Right atrium auricular region (tissue), 2 donors: ENCODE measurements at places on chromosomes 12 and 14. TPM values are rescaled to one million over a fixed set of nuclear protein-coding genes. Genes with fewer than 3 reads are reported as not detected.

The KDM5A gene
- 19.3 TPM for total RNA-seq

The MYBPC1 gene
- 2.1 TPM for total RNA-seq

The TMEM106C gene
- 107 TPM for total RNA-seq

The SOCS2 gene
- total RNA-seq: 25.5 TPM

The MIPOL1 gene
- 6.2 TPM for total RNA-seq

The BRAP gene
- total RNA-seq: 13.4 TPM

The RAPGEF3 gene
- 19.8 TPM for total RNA-seq

DNA sequence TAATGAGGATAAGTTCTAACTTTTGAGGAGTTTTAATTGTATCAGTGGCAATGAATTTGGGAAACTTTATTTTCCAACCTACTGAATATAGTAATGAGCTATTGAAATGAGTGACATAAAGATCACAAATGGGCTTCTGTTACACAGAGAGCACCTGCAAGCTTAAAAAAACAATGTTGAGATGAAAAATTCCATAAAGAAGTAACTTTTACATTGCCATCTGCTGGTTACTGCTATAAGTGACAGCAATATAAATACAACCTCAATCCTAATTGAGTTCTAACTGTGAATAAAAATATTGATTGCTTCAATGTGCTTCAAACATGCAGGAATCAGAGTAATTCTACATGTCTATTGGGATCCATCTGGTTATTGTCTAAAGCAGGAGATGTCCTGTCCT lies 14.2 kb downstream of the WIF1 start:
- no peaks in the 10 kb centered on the region for H3K4me1 ChIP-seq
- H3K36me3 ChIP-seq: no peaks in the 10 kb centered on the region
- no peaks in the 10 kb centered on the region for H3K27me3 ChIP-seq
- no peak for DNase-seq

GRCh38 chr14:105529569-105530284 lies 3.3 kb downstream of the TMEM121 start:
- H3K27ac ChIP-seq: no peak overlapping the region
- H3K4me1 ChIP-seq: no peaks in the 10 kb centered on the region
- no peak for DNase-seq
- no peaks in the 10 kb centered on the region for H3K27me3 ChIP-seq

DNA sequence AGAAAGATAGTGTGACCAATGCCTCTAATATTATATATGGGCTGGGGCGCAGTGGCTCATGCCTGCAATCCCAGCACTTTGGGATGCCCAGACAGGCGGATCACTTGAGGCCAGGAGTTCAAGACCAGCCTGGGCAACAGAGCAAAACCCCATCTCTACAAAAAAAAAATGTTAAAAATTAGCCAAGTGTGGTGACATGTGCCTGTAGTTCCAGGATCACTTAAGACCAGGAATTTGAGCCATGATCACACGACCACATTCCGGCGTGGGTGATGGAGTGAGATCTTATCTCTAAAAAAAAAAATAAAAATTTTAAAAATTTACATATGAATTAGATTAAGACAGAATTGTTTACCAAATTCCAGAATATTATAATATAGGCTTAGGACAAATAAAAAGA lies 12.0 kb downstream of the TM7SF3 start:
- no peaks in the 10 kb centered on the region for H3K27me3 ChIP-seq
- no peak for DNase-seq

DNA sequence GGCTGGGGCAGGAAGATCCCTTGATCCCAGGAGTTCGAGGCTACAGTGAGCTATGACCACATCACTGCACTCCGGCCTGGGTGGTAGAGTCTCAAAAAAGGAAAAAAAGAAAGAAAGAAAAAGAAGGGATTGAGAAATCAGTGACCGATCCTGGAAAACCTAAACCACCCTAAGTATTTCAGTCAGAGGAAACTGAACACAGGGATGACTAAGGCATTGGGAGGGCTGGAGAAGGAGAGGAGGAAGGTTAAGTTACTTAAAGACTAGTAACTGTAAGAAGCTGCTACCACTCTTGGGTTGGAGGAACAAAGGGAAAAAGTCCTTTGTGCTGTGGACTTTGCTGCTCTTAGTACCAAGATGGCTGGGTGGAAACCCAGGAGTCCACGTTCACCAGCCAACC lies 10.6 kb downstream of the HHIPL1 start:
- no peaks in the 10 kb centered on the region for H3K27me3 ChIP-seq
- peaks cover 7% of the 10 kb centered on the region for H3K4me1 ChIP-seq
- H3K36me3 ChIP-seq: no peaks in the 10 kb centered on the region
- DNase-seq: no peak
- H3K27ac ChIP-seq: no peak overlapping the region

GRCh38 chr12:66035288-66035966 lies 95.1 kb downstream of the LLPH start:
- no peaks in the 10 kb centered on the region for H3K4me1 ChIP-seq
- H3K4me3 ChIP-seq: no peak overlapping the region
- H3K27ac ChIP-seq: no peak overlapping the region
- no peaks in the 10 kb centered on the region for H3K36me3 ChIP-seq

- H3K4me1 ChIP-seq: no peaks in the 10 kb centered on the region
- H3K36me3 ChIP-seq: no peaks in the 10 kb centered on the region
- H3K4me3 ChIP-seq: no peak overlapping the region
- no peak for DNase-seq
- no peaks in the 10 kb centered on the region for H3K27me3 ChIP-seq
Measured at GRCh38 chr12:91947459-91947858, 198.2 kb downstream of the BTG1 start.

GRCh38 chr12:13177373-13177772 lies 19.2 kb upstream of the EMP1 start:
- DNase-seq: no peak
- no peak overlapping the region for H3K4me3 ChIP-seq
- no peak overlapping the region for H3K27ac ChIP-seq
- H3K4me1 ChIP-seq: no peaks in the 10 kb centered on the region

DNA sequence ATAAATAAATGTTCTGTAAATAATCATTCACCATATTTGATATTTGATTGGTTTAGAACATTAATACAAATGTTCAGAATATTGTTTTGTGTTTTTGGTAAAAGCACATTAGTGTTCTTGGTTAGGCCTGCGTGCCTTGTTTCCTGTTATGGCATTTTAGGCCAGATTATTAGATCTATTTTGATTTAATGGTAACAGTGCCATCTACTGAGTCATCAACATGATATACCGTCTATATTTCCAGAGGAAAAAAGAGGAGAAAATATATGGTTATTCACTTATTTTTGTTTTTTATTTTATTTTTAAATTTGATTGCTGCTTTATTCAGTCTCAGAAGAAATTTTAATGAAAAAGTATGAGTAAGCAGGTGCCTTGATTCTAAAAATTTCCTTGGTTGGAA lies 60.3 kb downstream of the GPHN start:
- H3K4me3 ChIP-seq: no peak overlapping the region
- H3K4me1 ChIP-seq: peaks cover 16% of the 10 kb centered on the region
- H3K27ac ChIP-seq: no peak overlapping the region
- no peaks in the 10 kb centered on the region for H3K27me3 ChIP-seq

GRCh38 chr12:62758216-62758615 lies 176.7 kb downstream of the PPM1H start:
- DNase-seq: no peak
- no peaks in the 10 kb centered on the region for H3K36me3 ChIP-seq
- peaks cover 20% of the 10 kb centered on the region for H3K4me1 ChIP-seq
- no peak overlapping the region for H3K27ac ChIP-seq
- H3K27me3 ChIP-seq: no peaks in the 10 kb centered on the region
- no peak overlapping the region for H3K4me3 ChIP-seq

GRCh38 chr12:63150713-63151622 lies at the start of gene AVPR1A:
AVPR1A (minus strand) TSS chr12:63151201; CDS start chr12:63150836, 365 bp downstream.
- H3K27me3 ChIP-seq: peaks cover 22% of the 10 kb centered on the region
- DNase-seq: no peak
- peak within 1 kb of the TSS; percentile 5 for H3K27ac ChIP-seq
- peak within 1 kb of the TSS; percentile 46 for H3K4me3 ChIP-seq
- no peaks in the 10 kb centered on the region for H3K4me1 ChIP-seq

- H3K27ac ChIP-seq: peak overlapping the region; percentile 98
- peaks cover 9% of the 10 kb centered on the region for H3K36me3 ChIP-seq
- peak overlapping the region; percentile 97 for H3K4me3 ChIP-seq
- H3K27me3 ChIP-seq: no peaks in the 10 kb centered on the region
Measured at GRCh38 chr14:59482541-59483331, 1.5 kb downstream of the L3HYPDH start.

DNA sequence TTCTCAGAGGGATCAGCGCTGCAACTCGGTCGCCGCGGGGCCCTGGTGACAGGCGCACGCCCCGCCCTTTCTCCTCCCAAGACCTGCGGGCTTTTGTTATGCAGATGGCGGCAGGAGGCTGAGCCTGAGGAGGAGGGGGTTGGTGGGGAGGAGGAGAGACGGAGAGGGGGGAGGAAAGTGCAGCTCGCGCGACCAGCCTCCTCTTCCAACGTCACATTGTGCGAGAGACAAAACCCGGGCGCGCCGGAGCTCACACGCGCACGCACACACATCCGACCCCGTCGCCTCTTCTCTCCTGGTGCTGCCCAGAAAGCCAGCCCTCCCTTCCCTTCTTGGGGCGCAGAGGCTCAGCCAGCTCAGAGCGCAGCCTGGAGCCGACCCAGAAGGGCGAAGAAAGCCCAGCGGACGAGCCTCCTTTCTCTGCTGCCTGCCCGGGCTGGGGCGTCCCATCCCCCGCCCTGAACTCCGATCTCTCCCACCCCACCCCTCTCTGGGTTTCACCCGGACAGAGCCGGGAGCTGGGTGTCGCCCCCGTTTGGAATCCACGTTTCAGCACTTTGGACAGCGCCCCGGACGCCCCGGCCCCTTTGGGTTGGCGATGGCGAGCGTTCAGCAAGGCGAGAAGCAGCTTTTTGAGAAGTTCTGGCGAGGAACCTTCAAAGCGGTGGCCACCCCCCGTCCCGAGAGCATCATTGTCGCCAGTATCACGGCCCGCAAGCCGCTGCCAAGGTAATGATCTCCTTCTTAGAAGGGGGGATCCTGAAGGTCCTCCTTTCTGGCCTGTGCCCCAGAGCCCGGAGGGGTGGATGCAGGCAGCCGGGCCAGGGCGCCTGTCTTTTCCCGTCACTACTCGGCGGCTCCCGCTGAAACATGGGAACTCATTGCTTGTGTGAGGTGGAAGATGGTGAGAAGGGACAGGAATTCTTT lies at the start of gene SRRM4:
Gene SRRM4, plus strand, starts transcription at position 257 of the 927 bp plus-strand sequence. Its CDS starts 342 bp downstream, at position 599.
- no peaks in the 10 kb centered on the region for H3K36me3 ChIP-seq
- H3K4me1 ChIP-seq: peaks cover 23% of the 10 kb centered on the region

DNA sequence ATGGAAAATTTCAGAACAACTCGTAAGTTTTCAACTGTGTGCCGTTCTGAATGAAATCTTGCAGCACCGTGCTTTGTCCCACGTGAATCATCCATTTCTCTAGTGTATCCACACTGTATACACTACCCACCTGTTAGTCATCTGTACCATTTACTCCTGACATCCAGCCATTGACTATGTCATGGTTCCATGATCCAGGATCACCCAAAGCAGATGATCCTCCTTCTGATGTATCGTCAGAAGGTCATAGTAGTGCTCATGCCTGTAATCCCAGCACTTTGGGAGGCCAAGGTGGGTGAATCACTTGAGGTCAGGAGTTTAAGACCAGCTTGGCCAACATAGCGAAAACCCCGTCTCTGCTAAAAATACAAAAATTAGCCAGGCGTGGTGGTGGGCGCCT lies 122.9 kb downstream of the PPHLN1 start:
- peaks cover 16% of the 10 kb centered on the region for H3K4me1 ChIP-seq
- no peak overlapping the region for H3K27ac ChIP-seq
- no peaks in the 10 kb centered on the region for H3K36me3 ChIP-seq
- DNase-seq: no peak

- no peak overlapping the region for H3K27ac ChIP-seq
- H3K4me3 ChIP-seq: no peak overlapping the region
- DNase-seq: no peak
- no peaks in the 10 kb centered on the region for H3K4me1 ChIP-seq
- no peaks in the 10 kb centered on the region for H3K36me3 ChIP-seq
Measured at GRCh38 chr14:26707234-26707633, 109.4 kb upstream of the NOVA1 start.

DNA sequence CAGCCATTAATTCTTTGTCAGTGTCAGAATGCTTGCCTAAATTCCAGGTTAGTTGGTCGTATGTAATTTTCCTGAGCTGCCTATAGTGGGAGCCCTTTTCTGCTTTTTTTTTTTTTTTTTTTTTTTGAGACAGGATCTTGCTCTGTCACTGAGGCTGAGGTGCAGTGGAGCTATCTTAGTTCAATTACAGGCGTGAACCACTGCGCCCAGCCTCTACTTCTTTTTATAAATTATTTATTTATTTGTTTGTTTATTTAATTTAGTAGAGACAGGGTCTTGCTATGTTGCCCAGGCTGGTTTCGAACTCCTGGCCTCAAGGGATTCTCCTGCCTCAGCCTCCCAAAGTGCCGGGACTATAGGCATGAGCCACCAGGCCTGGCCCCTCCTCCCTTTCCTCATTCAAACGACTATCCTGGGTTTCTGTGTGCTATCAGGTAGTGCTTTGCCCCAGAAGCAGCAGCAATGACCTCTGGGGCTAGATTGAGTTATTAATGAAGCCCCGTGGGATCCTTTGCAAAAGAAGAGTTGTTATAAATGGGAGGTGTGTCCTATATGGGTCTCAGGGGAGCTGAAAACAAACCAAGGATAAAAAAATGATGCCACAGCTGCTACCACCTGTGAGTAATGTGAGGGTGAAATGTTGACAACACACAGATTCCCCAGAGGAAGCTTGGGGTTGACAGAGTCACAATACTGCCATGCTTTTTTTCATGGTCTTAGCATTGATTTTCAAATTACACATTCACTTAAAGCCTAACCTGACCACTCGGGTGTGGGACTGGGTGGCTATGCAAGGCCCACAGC lies 34.6 kb upstream of the NFKBIA start:
- H3K4me1 ChIP-seq: no peaks in the 10 kb centered on the region
- no peak overlapping the region for H3K4me3 ChIP-seq
- no peak for DNase-seq
- H3K36me3 ChIP-seq: no peaks in the 10 kb centered on the region
- H3K27me3 ChIP-seq: no peaks in the 10 kb centered on the region
- no peak overlapping the region for H3K27ac ChIP-seq

DNA sequence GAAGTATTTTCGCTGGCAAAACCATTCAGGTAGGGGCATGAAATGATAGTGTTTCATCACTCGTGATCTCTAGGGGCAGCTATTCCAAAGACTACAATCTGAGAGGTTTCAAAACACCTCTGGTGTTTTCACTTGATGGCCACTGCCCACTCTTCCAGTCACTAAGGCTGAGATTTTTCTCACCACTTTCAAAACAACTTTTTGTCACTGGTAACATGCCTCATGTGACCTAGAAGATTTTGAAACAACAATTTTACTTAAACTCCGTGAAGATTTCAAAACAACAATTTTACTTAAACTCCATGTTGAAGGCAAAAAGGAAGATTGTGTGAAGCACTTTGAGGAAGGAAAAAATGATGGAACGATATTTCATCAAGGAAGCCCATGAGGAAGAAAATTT lies 1.2 kb upstream of the IRAK3 start:
- no peak overlapping the region for H3K4me3 ChIP-seq
- no peaks in the 10 kb centered on the region for H3K27me3 ChIP-seq
- H3K36me3 ChIP-seq: no peaks in the 10 kb centered on the region
- no peak for DNase-seq
- peak overlapping the region; percentile 93 for H3K27ac ChIP-seq
- no peaks in the 10 kb centered on the region for H3K4me1 ChIP-seq

- peak overlapping the region; percentile 70 for H3K27ac ChIP-seq
- no peaks in the 10 kb centered on the region for H3K27me3 ChIP-seq
- H3K4me3 ChIP-seq: no peak overlapping the region
- no peaks in the 10 kb centered on the region for H3K36me3 ChIP-seq
Measured at GRCh38 chr14:103819503-103820307, 27.7 kb downstream of the PPP1R13B start.

- no peak for DNase-seq
- peaks cover 7% of the 10 kb centered on the region for H3K4me1 ChIP-seq
- no peaks in the 10 kb centered on the region for H3K27me3 ChIP-seq
- no peaks in the 10 kb centered on the region for H3K36me3 ChIP-seq
Measured at GRCh38 chr12:68790081-68790951, 17.7 kb upstream of the MDM2 start.
